ENCODE measurements at places on chromosomes 16 and 17.

DNA sequence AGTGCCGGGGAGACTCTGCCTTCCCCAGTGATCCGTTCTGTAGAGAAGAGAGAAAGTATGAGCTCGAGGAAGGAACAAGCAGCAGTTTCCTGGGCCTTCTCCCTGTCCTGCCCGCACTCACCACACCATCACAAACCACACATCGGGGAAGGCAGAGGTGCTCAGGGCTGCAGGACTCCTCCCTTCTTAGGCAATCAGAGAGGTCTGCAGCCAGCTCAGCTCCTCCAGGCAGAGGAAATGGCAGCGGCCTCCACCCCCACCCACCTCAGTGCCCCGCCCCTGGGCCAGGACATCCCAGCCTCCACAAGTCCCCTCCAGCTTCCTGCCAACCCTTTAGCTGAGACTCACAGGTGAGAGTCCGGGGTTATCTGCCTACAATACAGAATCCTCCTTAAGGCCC, 2.0 kb downstream of the ZNF319 start:
- DNase-seq: no peak

- no peak for DNase-seq
Observed at GRCh38 chr16:78659216-78659615, 559.8 kb downstream of the WWOX start.

- no peak for DNase-seq
Observed at GRCh38 chr17:13698832-13699231, 97.1 kb upstream of the HS3ST3A1 start.

GRCh38 chr17:64024215-64024654, 3.8 kb upstream of the ICAM2 start:
- no peak for DNase-seq

DNA sequence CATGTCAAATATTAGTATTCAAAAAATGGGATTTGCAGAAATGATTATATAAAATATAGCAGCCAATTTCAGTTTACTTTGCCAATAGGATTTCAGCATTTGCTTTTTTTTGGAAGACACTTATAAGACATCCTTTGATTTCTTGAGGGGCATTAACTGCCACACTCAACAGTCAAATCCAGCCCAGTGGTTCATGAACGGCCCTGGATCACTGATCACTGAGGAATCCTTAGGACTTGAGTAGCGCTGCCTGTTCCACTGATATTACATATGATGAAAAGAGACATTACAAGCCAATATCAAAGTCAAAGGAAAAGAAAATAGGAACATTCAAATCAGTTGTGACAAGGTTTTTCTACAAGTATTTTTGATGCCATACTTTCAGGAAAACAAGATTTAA, 21.0 kb upstream of the YWHAE start:
- DNase-seq: no peak

GRCh38 chr17:31907342-31907962, 5.9 kb upstream of the UTP6 start:
- no peak for DNase-seq

DNA sequence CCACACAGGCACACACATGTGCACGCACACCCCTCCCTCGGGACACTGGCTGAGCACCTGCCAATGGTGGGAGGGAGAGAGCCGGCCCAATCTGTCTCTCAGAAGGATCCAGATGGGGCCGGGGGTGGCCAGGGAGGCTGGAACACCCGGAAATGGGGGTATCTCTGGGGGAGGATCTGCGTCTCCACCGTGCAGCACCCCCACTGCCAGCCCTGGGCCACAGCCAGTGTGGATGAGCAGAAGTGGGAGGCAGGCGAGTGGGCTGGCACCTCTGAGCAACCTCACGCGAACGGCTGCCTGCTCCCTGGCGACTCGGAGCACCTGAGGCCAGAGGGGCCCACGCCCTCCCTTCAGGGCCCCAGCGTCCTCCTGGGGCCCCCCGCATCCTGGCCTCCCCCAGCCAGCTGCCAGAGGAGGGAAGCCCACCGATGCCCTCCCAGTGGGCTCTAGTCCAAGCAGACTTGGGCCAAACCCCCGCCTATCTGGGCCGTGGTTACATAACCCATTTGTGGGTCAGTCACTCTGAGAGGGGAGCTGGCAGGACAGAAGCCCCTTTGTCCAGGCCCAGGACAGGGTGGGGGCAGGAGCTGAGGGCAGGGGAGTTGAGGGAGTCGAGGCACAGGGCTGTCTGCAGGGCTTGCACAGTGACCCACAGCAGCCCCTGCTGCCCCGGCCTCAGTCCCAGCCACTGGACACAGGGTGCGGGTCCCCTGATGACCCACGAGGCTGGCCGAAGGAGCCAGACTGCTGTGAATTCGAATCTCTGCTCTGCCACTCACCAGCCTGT, 5.6 kb downstream of the CASKIN1 start:
- no peak for DNase-seq

DNA sequence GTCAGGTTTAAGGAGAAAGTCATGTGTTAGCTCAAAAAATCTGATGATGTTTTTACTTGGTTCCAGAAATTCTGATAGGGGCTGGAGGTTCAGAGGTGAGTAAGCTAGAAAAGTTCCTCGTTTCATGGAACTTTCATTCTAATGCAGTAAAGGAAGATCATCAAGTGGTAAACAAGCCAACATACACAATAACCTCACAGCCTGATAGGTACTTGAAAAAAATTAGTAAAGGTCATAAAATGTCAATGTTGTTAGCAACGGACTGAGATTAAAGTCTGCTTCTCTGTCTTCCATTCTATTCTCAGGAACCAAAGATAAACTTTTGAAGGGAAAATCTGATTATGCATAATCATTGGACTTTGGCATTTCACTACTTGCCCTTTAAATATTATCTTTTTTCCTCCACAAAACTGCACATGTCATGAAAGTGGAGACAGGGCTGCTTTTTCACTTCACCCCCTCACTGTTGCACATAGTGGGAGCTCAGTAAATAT, 165.4 kb upstream of the MAF start:
- DNase-seq: no peak

DNA sequence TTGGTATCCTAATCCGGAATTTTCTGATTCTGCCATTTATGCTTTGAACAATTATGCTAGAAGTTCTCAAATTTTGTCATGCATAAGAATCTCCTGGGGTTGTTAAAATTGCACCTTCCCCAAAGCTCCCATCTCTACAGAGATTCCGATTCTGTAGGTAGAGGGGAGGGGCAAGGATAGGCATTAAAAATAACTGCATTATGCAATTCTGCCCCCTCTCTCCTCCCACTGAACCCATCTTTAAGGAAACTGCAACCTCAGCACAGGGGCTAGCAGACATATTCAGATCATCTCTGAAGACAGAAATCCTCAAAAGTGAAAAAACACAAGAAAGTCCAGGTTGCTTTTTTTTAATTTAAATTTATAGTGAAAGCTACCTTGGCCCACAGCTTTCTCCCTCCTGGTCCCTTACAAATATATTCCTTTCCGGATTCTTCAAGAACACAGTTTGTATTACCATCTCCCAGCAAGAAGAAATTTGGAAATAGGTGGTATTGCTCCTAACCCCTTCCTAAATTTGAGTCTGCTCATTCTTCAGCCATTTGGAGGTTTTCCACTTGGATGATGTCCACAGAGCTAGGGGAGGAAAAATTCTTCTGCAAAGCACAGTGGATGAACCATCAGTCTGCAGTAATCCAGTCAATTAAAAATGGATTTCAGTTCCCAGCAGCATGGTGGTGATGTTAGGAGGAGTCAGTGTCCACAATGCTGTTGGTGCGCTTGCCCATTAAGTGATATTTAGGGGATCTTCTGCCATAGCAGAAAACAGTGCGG, 67.7 kb downstream of the RBFOX1 start:
- DNase-seq: no peak

DNA sequence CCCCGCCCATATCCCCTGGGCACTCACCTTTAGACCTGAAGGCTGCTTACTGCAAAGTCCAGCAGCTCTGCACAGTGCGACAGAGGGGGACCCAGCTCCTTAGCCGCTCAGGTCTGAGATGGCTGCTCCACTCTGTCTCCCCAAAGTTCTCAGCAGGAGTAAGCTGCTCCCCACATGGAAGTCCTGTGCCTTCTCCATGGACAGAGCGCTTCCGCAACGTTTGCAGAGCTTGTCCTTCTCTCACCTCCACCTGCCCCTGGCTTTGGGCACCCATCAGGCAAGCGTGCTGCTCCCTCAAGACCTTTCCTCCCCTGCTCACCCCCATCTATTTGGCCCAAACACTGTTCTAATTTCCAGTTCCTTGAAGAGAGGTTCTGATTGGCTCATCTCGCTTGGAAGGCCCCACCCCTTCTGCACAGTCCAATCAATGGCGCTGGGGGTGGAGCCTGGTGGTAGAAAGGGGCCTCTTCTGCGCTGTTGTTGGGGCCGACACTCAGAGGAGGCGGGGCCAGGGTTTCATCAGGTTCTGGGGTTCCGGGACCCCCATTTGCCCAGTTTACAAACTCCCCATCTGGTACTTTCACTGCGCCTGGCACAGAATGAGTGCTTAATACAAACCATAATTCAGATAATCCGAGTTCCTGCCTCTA, 137.2 kb downstream of the CYLD start:
- DNase-seq: no peak

- DNase-seq: no peak
Observed at GRCh38 chr16:77780378-77780837, 8.0 kb upstream of the VAT1L start.

- no peak for DNase-seq
Observed at GRCh38 chr16:2775765-2776499, 1.1 kb downstream of the ELOB start.

DNA sequence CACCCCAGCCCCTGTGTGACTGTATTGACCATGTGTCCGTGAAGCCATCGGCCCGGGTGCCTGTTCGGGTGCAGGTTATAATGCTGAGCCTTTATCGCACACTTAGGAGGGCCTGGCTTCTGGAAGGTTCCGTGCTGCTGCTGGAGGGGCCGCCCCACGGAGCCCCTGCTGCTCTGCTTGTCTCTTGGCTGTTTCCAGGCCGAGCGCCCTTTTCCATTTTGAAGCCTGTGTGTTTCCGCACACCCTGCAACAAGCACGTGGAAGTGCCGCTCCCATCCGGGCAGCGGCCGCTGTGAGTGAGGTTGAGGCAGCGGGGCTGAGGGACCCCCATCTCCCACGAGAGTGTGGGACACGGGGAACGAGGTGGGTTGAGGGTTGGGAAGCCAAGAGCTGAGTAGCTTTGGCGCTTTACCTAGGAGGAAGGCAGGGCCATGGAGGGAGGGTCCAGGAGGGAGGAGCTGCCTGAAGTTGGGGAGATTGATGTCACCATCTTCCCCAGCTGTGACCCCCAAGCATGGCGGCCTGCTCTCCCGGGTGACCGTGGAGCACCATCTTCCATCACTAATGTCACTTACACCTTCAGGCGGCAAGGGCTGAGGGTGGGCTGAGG, 200.1 kb upstream of the GSE1 start:
- no peak for DNase-seq

DNA sequence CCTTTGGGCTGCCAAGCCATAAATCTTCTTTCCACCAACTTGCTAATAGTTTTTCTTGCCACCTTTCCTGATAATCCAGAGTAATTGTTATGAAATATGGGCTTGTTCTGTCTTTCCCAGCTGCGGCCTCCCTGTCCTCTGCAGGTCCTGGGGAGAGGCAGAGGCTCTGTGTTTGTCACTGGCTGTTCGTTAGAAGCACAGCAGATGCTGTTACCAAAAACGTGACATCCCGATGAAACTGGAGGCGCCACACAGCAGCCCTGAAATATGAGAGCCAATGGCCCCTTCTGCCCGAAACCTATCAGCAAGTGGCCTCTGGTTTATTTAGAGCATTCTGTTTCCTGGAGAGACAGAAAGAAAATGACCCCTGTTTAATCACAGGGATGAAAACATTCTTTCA, 115.1 kb upstream of the ANKFN1 start:
- DNase-seq: no peak

- no peak for DNase-seq
Observed at GRCh38 chr17:15340966-15341365, 431 bp downstream of the TEKT3 start.

GRCh38 chr17:4144422-4144747, 1.4 kb downstream of the CYB5D2 start:
- DNase-seq: no peak

- no peak for DNase-seq
Observed at GRCh38 chr16:28204204-28204603, 7.6 kb downstream of the XPO6 start.

DNA sequence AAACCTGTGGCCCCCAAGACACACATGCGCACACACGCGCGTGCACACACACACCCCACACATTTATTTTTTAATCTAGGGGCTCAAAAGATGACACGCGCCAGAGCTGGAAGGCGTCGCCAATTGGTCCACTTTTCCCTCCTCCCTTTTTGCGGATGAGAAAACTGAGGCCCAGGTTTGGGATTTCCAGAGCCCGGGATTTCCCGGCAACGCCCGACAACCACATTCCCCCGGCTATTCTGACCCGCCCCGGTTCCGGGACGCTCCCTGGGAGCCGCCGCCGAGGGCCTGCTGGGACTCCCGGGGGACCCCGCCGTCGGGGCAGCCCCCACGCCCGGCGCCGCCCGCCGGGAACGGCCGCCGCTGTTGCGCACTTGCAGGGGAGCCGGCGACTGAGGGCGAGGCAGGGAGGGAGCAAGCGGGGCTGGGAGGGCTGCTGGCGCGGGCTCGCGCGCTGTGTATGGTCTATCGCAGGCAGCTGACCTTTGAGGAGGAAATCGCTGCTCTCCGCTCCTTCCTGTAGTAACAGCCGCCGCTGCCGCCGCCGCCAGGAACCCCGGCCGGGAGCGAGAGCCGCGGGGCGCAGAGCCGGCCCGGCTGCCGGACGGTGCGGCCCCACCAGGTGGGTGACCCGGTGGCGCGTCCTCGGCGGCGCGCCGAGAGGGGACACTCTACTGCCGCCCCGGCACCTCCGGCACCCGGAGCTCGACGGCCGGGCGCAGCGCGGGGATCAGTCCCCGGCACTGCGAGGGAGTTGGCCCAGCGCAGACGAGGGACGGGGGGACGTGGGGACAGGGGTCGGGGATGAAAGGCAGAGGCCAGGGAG, at the start of gene STAT5A:
TSS of gene STAT5A (plus strand) at position 522 of the 826 bp plus-strand sequence. CDS start 914 bp downstream, outside the sequence.
- peak; percentile 72 for DNase-seq

DNA sequence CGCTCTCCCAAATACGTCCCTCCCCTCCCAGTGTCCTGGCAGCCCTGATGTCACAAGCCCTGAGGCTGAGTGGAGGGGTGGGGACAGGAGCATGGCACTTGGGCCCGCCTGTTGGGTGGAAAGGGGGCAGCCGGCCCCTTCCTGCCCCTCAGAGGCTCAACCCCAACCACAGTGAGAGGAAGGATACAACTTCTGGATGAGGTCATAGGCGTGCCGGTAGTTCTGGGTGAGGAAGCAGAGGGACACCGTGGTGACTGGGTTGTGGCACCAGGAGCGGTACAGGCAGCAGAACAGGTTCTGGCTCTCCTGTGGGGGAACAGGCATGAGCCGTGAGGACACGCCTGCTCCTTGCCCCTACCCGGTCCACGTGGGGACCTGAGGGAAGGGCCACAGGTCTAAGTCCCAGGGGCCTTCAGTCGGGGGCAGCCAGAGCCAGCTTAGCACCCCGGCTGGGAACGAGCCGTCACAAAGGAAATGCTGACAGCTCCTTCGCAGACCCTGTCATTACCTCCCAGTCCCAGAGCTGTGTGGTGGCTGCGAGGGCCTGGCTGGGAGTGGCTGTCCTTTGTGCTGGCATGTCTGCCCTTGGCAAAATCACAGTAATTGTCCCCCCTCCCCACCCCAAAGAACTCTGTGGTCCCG, 11.2 kb upstream of the MTSS2 start:
- DNase-seq: no peak

GRCh38 chr17:46886310-46886663, 34.9 kb downstream of the WNT9B start:
- no peak for DNase-seq
